Kidney (tissue), 22 donors: ENCODE measurements at places on chromosomes 16 and 17. TPM values are rescaled to one million over a fixed set of nuclear protein-coding genes. Genes with fewer than 3 reads are reported as not detected.

GRCh38 chr17:29207975-29208374, 27.8 kb upstream of the MYO18A start:
- no peak overlapping the region for H3K4me3 ChIP-seq
- no peaks in the 10 kb centered on the region for H3K4me1 ChIP-seq
- H3K36me3 ChIP-seq: no peaks in the 10 kb centered on the region
- no peak overlapping the region for H3K27ac ChIP-seq
- no peaks in the 10 kb centered on the region for H3K27me3 ChIP-seq

- H3K27me3 ChIP-seq: peaks cover 11% of the 10 kb centered on the region
- H3K4me1 ChIP-seq: peaks cover 6% of the 10 kb centered on the region
- no peak overlapping the region for H3K4me3 ChIP-seq
- no peak for DNase-seq
- H3K27ac ChIP-seq: no peak overlapping the region
These were observed 3.0 kb downstream of the ST6GALNAC2 start for GRCh38 chr17:76582660-76583059.

DNA sequence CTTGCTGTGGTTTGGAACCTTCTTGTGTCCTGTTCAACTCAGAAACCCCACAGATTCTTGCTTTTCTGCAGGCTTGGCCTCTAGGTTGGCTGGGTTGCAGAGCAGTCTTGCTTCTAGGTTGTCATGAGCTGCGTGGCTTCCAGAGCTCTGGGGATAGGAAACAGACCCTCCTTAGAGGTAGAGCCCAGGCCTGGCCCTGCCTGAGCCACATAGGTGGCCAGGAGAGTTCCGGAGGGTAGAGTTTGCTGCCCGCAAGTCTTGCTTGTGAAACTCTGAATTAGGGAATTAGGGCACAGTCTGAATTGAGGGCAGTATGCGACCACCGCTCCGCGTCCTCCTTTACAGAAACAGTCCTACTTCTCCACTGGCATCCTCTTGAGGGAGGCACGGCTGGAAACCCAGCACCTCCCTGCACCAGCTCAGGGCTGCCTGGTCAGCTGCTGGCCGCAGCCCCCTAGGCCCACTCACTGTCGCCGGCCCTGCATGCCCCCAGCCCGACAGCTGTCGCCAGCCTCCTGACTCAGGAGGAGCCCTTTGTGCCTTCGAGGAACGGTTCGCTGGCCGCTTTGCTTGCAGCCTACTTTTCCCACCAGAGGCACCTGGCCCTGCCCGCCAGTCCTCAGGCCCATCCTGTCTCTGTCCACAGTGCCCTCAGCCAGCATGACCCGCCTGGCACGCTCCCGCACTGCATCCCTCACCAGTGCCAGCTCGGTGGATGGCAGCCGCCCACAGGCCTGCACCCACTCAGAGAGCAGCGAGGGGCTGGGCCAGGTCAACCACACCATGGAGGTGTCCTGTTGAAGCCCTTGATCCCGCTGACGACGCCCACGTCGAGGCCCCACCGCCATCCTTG, 4.3 kb upstream of the SETD6 start:
- H3K4me1 ChIP-seq: peaks cover 4% of the 10 kb centered on the region
- DNase-seq: no peak
- no peak overlapping the region for H3K4me3 ChIP-seq
- no peaks in the 10 kb centered on the region for H3K36me3 ChIP-seq
- no peaks in the 10 kb centered on the region for H3K27me3 ChIP-seq

DNA sequence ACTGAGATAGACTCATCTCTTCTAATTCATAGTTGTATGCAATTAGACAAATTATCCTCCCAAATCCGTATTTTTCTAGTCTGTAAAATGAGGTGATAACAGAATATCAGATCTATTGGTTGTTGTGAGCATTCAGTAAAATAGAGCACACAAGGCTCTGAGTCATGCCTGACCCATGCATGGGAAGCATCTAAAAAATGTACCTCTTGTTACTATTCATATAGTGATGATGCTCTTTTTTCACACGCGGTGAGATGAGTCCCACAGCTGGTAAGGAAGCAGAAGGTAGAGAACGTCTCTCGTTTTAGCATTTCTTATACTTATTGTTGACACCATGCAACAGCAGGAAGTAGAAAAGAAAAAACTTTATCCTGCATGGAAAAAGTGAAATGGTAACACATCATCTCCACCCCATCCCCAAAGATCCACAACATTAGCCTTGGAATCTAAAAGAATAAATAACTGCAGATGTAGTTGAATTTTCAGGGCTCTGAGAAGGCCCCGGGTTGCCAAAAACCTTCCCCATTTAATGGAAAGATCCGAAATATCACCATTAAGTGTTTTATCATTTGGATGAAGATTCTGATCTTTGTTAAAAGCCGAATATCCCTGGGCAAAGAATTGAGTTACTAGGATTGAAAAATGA, 215.6 kb downstream of the TMEM114 start:
- no peak overlapping the region for H3K27ac ChIP-seq
- no peak overlapping the region for H3K4me3 ChIP-seq
- H3K4me1 ChIP-seq: no peaks in the 10 kb centered on the region
- H3K27me3 ChIP-seq: no peaks in the 10 kb centered on the region

The CA5A gene
- not detected for total RNA-seq

The TMEM235 gene
- total RNA-seq: not detected

The BICDL2 gene
- total RNA-seq: 12.1 TPM

The CORO6 gene
- total RNA-seq: 5.9 TPM
